ENCODE measurements at places on chromosomes 4 and X.

GRCh38 chr4:161197912-161198311 is 965.9 kb downstream of the FSTL5 start:
- no peak for DNase-seq

GRCh38 chr4:174658246-174658645 is 136.0 kb upstream of the HPGD start:
- DNase-seq, result no peak

GRCh38 chr4:93384241-93384640 is 444.3 kb upstream of the ATOH1 start:
- no peak for DNase-seq

- no peak for DNase-seq
Observed at GRCh38 chr4:772118-772517, 53.8 kb downstream of the CPLX1 start.

GRCh38 chr4:81881855-81882621 is 410.3 kb upstream of the RASGEF1B start:
- DNase-seq, result no peak

DNA sequence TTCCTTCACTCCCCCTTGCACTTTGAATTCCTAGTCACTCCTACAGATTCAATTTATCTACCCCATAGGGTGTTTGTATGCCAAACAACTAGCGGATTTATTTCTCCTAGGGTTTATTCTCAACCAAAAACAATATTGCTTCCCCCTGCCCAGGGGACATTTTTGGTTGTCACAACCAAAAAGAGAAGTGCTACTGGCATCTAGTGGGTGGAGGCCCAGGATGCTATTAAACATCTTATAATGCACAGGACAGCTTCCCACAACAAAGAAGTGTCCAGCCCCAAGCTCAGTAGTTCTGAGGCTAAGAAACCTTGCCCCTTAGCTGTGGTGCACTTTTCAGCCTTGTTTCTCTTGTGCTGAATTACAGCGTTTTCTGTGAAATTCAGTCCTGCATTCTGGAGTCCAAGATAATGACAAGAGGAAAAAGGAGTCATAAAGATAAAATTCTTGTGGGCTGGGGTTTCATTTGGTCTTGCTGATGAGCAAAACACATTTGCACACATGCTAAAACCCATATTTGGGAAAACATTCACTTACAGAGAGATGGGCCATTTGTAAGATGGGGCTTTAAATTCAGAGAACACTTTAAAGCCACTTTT is 11.2 kb upstream of the SYTL4 start:
- no peak for DNase-seq

DNA sequence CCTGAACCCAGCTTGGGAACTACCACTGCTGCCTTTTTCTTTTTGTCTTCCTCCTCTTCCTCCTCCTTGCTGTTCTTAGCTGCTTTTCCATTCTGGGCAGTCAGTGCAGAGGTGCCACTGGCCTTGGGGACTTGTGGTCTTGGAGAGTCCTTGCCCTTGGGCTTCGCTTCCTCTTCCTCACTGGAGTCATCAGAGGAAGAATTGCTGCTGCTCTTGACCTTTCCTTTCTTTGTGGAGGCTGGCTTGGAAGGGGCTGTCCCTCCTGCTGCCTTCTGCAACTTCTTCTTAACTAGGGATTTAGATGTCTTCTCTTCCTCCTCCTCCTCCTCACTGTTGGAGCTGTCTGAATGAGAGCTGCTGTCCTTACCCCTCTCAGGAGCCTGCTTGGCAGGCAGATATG is 53.2 kb downstream of the FAM9B start:
- no peak for DNase-seq

DNA sequence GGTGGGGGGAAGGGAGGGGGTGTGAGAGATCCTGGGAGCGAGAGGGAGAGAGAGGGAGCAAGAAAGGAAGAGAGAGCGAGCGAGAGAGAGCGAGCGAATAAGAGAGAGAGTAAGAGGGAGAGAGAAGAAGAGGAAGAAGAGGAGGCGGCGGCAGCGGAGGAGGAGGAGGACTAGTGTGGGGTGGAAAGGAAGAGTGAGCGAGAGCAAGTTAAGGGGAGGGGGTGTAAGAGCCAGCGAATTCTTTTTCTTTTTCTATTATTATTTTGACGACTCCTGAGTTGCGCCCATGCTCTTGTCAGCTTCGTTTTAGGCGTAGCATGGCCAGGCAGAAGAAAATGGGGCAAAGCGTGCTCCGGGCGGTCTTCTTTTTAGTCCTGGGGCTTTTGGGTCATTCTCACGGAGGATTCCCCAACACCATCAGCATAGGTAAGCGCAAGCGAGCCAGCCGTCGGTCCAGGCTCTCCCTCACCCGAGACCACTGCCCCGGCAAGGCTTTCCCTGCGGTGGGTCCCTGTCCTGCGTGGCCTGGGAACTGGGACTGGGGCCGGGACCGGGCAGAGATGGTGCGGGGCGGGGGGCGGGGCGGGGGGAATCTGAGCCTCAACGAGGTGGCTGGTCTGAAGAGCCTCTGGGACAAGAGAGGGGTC is at the start of gene GRIA3:
Gene GRIA3 (plus strand): TSS at position 60 of the 647 bp plus-strand sequence. CDS start 258 bp downstream, at position 318.
- no peak for DNase-seq

DNA sequence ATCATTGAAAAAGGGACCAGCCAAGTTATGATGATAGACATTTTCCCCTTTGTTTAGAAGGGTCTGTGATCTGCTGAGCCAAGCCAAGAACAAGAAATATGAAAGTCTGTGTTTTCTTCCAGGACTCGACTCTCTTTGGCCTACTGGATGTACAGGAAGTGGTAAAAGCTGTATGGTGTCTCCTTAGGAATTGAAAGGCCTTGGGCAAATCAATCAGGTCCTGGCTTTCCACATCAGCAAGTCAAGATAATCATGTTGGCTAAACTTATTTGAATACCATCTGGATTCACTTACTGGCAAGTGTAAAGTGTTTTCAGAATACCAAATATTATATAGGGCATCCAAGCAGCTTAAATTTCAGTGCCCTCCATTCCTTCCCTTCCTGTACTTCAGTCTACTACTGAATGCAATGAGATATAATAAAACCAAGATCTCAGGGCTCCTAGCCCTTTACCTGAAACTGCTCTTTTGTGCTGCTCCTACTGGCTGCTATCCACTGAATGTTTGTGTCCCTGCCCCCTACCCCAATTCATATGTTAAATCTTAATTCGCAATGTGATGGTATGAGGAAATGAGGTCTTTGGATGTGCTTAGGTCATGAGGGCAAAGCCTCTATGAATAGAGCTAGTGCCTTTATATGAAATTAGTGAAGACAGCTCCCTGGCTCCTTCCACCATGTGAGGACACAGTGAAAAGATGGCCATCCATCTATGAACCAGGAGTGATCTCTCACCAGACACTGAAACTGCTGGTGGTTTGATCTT is 578.0 kb downstream of the SPRY1 start:
- DNase-seq, result no peak

DNA sequence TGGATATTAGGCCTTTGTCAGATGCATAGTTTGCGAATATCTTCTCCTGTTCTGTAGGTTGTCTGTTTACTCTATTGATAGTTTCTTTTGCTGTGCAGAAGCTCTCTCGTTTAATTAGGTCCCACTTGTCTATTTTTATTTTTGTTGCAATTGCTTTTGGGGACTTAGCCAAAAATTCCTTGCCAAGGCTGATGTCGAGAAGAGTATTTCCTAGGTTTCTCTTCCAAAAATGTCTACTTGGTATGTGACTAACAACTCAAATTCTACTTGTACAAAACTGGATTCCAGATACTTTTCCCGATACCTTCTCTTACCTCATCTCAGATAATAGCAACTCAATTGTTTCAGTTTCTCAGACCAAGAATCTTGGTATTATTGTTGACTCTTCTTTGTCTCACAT is 142.4 kb upstream of the GLRA2 start:
- no peak for DNase-seq

- no peak for DNase-seq
Observed at GRCh38 chr4:101155368-101155767, 192.0 kb downstream of the PPP3CA start.

GRCh38 chrX:29071525-29072320 is 484.5 kb downstream of the IL1RAPL1 start:
- no peak for DNase-seq

DNA sequence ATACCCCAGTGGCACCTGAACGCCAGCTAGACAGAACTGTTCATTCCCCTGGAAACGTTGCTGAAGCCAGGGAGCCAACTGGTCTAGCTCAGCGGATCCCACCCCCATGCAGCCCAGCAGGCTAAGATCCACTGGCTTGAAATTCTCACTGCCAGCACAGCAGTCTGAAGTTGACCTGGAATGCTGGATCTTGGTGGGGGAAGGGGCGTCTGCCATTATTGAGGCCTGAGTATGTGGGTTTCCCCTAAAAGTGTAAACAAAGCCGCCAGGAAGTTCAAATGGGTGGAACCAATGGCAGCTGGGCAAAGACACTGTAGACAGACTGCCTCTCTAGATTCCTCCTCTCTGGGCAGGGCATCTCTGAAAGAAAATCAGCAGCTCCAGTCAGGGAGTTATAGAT is 213.0 kb downstream of the NKX6-1 start:
- DNase-seq, result no peak

GRCh38 chrX:38426785-38427184 is 74.4 kb downstream of the OTC start:
- no peak for DNase-seq

- no peak for DNase-seq
Observed at GRCh38 chr4:36824682-36825081, 419.9 kb upstream of the NWD2 start.

DNA sequence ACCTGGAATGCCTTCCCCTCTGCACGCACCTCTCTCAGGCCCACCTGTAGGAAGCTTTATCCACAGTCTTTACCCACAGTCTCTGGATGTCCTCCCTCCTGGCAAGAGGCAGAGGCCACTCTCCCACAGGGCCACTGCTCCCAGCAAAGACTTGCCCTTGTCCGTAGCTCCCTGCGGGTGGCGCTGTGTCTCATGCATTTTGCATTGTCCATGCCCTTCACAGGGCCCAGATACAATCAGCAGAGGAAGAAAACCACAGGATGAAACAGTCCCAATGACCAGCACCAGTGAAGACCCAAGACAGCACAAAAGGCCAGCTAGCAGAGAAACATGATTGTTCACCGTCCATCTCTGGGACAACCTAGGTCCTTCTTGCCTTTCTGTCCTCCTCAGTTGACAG is 2.1 kb upstream of the NSG1 start:
- DNase-seq, result peak; percentile 33

- DNase-seq, result no peak
Observed at GRCh38 chr4:4424499-4425115, 37.7 kb downstream of the NSG1 start.

DNA sequence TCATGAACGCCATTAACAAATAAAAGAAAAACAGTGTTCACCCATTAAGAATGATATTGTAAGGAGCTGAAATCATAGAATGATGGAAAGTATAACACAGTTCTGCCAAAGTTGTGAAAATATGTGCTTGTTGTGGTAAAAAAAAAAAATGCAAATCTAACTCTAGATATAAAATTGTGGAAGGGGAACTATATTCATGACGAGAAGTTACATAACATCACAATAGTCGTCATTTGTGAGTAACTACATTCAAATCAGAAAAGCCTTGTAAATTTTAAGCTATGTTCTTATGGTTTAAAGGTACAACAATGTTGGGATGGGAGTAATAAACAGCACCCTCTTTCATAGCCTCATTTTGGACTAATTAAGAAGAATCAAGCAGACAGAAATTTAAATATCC is 57.6 kb upstream of the PRDM8 start:
- DNase-seq, result no peak

DNA sequence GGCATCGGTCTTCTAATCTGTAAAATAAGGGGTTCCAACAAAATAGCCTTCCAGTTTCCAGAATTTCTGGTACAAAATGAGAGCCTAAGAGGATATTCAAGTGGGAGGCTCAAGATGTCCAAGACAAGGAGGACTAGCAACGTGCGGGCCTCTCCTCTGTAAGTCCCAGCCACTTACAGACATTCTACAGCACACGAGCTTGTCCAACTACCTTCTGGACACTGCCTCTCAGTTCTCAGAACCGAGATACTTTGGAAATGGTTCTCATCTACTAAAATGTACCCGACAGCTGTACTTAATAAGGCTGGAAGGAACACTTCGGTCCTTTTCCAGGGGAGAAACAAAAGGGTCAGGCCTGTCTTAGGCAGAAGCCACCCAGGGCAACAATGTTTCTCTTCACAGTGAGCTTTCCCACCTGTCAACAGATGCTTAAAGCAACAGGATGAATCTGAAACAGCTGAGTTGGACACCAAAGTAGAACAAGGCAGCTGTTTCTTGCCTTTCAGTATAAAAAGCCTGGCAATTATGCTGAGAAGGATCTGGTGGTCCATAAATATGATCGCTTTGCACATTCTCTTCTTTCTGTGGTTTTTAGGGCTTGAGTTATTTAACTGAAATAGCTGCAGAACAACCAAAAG is 127.0 kb downstream of the HS6ST2 start:
- no peak for DNase-seq

DNA sequence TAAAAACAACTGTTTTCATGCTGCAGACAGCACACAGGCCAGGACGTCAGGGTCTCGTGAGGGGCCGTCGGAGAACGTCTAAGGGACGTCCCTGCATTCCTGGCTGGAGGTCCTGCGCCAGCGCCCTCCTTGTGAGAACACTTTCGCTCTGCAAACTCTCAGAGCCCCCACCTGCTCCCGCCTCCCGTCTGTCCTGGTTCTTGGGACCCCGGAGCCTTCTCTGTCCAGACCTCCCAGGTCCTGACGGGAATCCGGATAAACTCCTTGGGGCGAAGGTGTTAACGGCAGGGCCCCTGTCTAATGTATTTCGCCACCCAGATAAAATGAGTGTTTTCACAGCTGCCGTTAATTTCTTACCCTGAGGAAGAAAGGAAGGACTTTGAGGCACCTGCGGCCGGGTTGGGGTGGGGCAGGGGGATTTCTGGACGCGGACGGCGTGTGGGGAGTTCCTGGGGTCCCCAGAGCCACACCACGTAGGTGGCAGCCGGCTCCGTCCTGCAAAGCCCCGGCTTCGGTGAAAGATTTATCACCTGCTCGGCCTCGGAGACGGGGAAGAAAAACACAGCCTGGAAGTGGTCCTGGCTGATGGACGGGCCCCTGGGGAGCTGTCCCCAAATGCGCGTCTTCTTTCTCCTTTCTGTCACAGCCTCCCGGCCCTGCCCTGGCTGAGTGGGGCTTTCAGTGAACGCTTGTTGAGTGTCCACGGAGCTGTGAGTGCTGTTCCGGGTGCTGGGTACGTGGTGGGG is 35.1 kb upstream of the PPP2R3B start:
- DNase-seq, result no peak

- no peak for DNase-seq
Observed at GRCh38 chr4:86970447-86971354, 35.9 kb downstream of the AFF1 start.

GRCh38 chr4:25727711-25728493 is 72.3 kb downstream of the SLC34A2 start:
- DNase-seq, result no peak

DNA sequence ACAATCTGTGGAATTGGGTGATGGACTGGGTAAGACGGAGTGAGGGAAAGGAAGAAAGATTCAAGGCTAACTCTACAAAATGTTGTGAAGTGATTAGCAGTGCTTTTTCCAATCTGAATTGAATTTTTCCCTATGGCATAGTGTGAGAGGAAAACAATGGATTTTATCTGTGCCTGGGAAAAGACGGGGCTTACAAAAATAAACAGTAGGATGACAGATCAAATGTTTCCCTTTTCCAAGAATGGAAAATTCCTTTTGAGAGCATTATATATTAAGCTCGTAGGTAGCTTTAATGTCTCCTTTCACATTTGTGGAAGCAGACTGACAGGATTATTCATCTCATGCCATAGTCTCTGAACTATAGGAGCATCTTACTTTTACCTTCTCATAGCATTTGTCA is 27.8 kb downstream of the ATP11C start:
- no peak for DNase-seq

Measured in CD4-positive, alpha-beta T cell (primary cell).